SW480 (cell line): ENCODE measurements at places on chromosomes 7 and 10.
A peak's percentile ranks its signal among the peaks of the same experiment; 100 is the strongest.

- DNase-seq: peak; percentile 82
Observed at GRCh38 chr7:101862280-101863220, 45.1 kb downstream of the CUX1 start.

- DNase-seq: no peak
Observed at GRCh38 chr7:48899932-48900331, 24.4 kb upstream of the CDC14C start.

- peak; percentile 16 for DNase-seq
Observed at GRCh38 chr7:108581655-108582491, 12.2 kb downstream of the DNAJB9 start.

- no peak for DNase-seq
Observed at GRCh38 chr7:12643644-12644043, 43.8 kb upstream of the ARL4A start.

DNA sequence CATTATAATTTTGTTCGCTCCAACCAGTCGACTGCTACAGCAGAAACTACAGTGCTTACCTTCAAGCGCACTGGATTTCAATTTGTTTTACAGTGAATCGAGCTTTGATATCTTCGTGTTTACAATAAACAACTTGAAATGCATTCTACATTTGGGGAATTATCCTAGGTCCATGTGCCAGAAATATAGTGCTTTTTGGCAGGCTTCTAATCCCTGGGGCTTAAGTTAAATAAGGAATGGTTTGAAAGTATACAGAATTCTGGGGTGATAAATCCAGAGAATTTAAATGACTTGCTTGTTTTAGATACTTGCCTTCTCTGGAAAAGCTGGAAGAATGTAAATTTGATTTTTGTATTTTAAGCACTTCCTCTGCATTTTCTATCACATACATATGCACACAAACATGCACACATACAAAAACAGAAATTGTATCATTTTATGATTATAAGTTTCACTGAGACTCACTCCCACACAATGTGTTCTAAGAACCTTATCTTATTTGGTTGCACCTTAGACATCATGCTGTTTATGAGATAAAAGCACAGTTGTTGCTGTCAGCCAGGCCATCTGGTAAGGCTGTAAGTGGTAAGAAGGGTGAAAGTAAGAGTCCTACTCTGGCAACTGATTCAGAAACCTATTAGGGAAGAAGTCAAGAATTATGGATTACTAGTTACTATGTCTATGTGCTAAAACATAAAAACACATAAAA, 347.2 kb upstream of the KCND2 start:
- DNase-seq: no peak

DNA sequence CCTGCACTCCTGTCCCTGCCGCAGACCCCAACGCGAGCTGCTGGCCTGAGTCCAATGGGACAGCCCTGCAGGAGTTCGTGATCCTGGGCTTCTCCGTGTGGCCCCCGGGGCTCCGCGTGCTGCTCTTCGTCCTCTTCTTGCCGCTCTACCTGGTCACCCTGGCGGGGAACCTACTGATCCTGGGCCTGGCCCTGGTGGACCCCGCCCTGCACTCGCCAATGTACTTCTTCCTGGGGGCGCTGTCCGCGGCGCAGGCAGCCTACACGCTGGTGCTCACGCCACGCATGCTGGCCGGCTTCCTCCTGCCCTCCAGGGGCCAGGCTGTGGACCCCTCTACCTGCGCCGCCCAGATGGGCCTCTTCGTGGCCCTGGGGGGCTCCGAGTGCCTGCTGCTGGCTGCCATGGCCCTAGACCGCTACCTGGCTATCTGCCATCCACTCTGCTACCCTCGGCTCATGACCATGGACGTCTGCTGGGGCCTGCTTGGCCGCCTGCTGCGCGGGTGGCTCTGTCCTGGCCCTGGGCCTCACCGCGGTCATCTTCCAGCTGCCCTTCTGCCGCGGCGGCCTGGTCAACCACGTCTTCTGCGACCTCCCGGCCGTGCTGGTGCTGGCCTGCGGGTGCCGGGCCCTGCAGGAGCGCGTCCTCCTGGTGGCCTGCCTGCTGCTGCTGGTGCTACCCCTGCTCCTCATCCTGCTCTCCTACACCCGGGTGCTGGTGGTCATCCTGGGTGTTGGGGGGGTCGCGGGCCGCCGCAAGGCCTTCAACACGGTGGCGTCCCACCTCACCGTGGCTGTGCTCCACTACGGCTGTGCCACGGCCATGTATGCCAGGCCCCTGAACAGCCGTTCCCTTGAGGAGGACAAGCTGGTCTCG, 71.7 kb downstream of the RBAK start:
- no peak for DNase-seq

DNA sequence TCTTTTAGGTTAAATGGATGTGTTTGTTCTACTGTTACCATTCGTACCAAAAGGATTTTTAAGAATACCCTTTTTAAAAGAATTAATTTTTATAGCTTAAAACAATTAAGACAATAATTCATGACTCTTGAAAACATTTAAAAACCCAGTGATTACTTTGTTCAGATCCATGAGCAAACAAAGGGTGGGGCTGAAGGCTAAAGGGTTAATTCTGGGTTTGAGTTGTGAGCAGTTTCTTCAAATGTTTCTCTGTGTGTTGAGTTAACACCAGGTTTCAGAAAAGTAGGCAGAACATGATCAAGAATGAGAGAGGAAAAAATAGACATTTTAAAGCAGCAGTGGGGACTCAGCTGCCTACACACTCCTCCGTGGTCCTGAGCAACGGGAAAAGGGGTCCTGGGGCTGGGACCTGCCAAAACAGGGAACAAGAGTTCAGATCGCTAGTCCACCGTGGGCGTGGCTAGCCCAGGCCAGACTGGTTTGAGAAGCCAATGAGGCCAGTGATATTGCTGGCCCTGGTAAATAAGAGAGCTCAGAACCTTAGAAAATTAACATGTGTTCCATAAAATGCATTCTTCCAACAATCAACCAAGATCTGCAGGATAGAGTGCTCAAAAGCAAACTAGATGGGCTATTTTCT, 14.9 kb upstream of the EZH2 start:
- no peak for DNase-seq

DNA sequence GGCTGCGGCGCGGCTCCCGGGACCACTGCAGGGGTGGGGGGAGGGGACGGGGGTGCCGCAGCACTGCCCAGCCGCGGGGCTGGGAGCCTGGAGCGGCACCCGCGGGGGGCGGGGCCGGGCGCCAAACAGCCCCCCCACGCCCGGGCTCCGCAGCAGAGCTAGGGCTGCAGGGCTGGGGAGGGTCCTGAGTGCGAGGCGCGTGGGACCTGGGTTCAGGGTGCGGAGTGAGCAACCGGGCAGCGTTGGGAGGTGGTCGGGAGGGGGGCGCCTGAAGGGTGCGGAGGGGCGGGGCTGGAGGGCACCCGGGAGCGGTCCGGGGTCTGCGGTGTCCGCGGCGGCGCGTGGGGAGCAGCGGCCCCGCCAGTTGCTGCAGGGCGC, 528 bp downstream of the CAMK2G start:
- no peak for DNase-seq

GRCh38 chr7:43208242-43208641, 95.8 kb downstream of the HECW1 start:
- no peak for DNase-seq

DNA sequence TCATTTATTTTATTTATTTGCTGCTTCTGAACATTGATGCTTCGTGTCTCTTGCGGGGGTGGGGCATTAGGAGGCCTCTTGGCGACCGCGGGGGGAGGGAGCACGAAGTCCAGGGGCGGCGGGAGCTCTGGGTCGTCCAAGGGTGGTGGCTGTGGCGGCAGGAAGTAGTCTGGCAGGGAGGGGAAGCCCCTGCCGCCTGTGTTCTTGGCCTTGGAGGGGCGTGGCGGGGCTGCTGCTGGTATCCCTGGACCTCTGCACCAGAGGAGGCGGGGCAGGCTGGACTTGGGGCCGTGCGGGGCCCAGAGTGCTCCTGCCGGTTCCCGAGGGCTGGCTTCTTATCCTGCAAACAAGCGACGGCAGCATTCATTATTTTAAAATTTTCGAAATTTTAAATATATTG, 70.5 kb upstream of the ABI1 start:
- peak; percentile 2 for DNase-seq

- DNase-seq: no peak
Observed at GRCh38 chr7:29488203-29488970, 75.2 kb upstream of the PRR15 start.

GRCh38 chr7:27999829-28000228, 180.8 kb downstream of the JAZF1 start:
- no peak for DNase-seq

GRCh38 chr7:47102331-47102841, 479.5 kb downstream of the TNS3 start:
- DNase-seq: no peak

- no peak for DNase-seq
Observed at GRCh38 chr10:17179002-17179401, 22.5 kb downstream of the TRDMT1 start.

GRCh38 chr7:36967387-36967786, 243.1 kb upstream of the AOAH start:
- peak; percentile 73 for DNase-seq

DNA sequence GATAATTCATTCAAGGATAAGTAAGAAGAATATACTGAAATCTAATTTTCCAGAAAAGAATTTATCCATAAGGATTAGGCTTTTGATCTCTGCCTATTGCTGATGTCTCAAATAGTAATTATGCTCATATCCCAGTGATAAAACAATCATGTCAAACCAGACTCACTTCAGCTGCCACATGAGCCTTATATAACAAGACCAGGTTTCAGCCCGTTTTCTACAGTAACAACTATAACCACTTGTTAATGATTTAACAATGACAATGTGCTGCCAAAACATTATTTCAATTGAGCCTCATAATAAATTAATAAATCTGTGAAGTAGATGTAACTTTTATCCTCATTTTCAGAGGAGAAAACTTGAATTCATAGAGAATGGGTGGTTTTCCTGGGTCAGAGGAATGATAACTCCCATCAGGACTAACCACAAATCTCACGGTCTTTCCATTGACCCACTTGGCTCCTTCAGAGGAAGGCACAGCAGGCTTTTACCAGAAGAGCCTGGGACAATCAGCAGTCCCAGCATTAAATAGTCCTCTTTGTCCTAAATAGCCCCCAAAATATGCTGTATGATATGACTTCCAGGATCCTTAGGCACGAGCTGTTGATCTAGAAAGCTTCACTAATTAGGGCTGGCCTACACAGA, 42.5 kb upstream of the SLIT1 start:
- no peak for DNase-seq

DNA sequence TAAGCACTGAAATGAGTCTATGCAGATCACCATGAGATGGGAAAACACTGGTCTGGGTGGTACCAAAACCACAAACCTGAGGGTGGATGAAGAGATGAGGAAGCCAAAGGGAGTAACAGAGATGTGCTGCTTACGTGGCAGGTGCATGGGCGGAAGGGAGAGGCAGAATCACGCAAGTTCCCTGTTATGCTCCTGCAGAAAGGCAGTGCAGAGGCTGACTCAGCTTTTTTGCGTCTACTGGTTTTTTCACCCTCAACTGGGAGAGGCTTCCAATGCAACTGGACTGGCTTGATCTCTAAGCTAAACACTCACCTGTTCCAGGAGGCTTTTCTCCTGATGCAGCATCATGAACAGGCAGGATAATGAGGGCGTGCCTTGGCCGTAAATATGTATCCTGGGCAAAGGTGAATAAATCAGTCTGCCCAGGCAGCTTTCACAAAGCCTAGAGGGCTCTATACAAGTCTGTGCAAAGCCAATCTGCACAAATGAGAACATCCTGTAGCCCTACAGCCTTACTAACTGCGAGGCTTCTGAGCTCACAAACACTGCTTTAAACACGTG, 95.4 kb upstream of the AFAP1L2 start:
- peak; percentile 73 for DNase-seq

DNA sequence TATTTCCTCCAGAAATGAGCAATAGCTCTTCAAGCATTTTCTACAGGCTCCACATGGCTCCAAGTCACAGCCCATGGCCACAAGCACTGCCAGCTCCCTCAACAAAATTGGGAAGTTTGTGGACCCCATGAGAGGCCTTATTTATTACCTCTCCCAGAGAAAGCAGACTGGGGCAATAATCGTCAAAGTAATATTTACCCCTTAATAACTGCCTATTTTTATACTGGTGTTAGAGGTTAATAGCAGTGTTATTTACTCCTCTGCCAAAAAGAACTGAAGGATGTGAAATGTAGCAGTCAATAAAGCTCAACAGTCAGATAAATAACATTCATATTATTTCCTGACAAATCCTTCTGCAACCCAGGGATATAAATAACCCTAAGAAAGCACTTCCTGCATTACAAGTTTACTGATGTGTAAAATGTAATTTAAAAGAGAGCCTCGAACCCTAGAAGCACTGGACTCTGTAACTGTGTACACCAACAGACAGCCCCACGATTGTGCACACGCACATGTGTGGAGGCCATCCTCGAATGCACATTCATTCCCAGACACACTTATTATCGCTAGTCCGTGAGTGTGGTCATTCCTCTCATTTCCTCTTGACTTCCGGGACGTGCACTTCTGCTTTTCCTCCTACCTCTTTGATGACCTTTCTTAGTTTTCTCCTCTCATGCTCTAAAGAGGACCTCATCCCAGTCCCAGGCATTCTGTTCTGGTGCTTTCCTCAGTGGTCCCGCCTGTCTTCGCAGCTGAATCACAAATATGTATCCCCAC, 157.4 kb downstream of the EVX1 start:
- no peak for DNase-seq

DNA sequence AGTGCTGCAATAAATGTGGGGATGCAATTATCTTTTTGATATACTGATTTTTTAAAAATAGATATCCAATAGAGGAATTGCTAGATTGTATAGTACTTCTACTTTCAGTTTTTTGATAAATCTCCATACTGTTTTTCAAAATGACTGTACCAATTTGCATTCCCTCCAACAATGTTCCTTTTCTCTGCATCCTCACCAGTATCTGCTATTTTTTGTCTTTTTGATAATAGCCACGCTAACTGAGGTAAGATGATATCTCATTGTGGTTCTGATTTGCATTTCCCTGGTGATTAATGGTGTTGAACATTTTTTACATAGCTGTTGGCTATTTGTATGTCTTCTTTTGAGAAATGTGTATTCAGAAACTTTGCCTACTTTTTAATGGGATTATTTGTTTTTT, 217.7 kb upstream of the MTPN start:
- DNase-seq: no peak
